ENCODE measurements at places on chromosomes 7 and 10. TPM values are rescaled to one million over a fixed set of nuclear protein-coding genes. Genes with fewer than 3 reads are reported as not detected.
A peak's percentile ranks its signal among the peaks of the same experiment; 100 is the strongest.

DNA sequence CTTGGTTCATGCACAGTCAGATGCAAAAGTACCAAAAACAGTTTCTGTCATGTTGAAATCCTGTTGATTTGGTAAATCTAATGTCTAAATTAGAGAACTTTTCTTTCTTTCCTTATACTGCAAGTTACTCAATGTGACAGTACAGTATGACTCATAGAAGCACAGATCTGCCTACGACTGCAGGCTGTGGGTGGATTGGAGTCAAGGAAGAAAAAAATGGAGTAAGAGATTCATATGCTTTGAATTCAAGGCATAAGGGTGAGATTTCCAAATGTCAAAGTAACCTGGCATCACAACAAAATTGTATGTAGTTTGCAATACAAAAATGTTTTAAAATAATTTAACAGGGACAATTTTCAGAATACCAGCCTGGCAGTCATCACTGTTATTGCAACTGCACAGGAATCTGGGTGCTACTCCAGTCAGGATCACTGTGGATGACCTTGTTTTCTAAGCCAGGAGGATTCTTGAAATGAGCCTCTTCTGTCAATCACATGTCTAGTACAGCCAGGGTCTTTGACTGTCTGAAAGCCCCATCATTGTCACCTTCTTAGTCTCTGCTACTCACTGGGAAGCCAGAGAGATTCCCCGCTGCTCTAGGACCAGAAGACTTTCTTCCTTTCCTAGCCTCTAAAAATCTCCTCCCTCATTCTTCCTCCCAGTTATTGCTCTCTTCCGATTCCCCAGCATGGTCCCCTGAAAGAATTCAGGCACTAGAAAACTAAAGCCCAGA, 83.6 kb downstream of the CD36 start:
- peaks cover 7% of the 10 kb centered on the region for H3K4me1 ChIP-seq
- DNase-seq, result peak; percentile 72
- no peak overlapping the region for H3K4me3 ChIP-seq
- no peaks in the 10 kb centered on the region for H3K36me3 ChIP-seq

DNA sequence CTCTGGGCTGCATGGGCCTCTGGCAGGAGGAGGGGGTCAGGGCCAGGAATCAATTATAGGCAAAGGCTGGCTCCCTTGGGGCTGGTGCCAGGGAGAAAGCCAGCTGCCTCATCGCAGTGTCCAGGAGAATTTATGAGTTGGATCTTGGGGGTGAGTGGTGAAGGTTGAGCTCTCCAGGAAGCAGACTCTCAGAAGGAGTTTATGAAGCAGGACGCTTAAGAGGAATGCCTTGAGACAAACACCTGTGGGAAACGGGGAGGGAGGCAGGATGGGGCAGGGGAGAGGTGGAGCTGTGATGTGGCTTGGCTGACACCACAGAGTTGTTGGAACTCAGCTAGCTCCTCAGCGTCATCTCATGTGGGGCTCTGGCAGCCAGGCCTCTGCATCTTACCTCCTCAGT, 428.5 kb downstream of the RPS24 start:
- H3K27me3 ChIP-seq, result no peaks in the 10 kb centered on the region
- no peak overlapping the region for H3K27ac ChIP-seq
- H3K36me3 ChIP-seq, result no peaks in the 10 kb centered on the region
- no peak for DNase-seq

- peaks cover 13% of the 10 kb centered on the region for H3K4me1 ChIP-seq
- peaks cover 60% of the 10 kb centered on the region for H3K36me3 ChIP-seq
- no peak overlapping the region for H3K4me3 ChIP-seq
- no peaks in the 10 kb centered on the region for H3K27me3 ChIP-seq
- no peak overlapping the region for H3K27ac ChIP-seq
- no peak for DNase-seq
Measured at GRCh38 chr10:380313-380940, 245.2 kb downstream of the ZMYND11 start.

DNA sequence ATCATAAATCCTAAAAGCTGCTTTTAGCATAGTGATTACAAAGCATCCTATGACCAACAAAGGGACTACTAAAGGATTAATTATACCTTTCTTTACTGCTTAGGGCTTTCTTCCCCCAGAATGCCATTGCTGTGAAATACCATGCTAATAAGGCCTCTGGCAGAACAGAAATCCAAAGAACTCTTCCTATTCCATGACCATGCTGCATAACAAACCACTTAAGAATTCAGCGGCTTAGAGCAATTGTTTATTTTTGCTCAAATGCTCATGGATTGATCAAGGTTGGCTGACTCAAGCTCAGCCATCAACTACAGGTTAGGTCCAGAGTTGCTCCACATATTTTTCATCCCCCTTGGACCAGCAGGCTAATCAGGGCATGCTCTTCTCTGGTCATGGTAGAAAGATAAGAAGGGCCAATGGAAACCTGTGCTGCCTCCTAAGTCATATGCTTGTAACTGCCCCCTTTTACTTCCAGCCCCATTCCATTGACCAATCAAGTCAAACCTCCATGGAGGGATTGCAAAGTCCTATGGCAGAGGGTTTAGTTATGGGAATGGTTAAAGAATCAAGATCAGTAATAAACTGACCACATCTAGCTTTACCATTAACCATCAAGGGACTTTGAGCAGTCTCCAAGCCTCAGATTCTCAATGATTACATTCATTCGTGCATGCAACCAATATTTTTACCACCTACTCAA, 244.4 kb upstream of the FZD1 start:
- DNase-seq, result no peak
- no peaks in the 10 kb centered on the region for H3K4me1 ChIP-seq
- no peaks in the 10 kb centered on the region for H3K36me3 ChIP-seq
- H3K4me3 ChIP-seq, result no peak overlapping the region

DNA sequence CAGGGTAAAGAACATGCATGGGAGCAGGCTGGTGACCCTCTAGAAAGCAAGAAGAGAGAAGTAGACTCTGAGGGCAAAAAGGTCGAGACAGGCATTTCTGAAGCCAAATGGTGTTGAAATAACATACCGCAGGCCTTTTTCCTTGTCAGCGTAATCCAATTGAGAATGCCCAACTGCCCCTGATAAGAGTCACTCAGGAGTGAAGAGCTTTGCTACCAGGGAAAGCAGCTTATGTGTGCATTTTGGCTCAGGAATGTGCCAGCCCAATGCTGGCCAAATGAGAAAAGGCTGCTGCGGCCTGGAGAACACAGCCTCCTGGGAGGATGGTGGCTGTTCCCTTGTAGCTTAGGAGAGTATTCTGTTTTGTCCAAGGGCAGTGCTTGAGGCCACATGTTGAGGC, 61.4 kb upstream of the NFKB2 start:
- DNase-seq, result no peak
- H3K27me3 ChIP-seq, result no peaks in the 10 kb centered on the region
- H3K4me3 ChIP-seq, result no peak overlapping the region
- H3K36me3 ChIP-seq, result peaks cover 7% of the 10 kb centered on the region

DNA sequence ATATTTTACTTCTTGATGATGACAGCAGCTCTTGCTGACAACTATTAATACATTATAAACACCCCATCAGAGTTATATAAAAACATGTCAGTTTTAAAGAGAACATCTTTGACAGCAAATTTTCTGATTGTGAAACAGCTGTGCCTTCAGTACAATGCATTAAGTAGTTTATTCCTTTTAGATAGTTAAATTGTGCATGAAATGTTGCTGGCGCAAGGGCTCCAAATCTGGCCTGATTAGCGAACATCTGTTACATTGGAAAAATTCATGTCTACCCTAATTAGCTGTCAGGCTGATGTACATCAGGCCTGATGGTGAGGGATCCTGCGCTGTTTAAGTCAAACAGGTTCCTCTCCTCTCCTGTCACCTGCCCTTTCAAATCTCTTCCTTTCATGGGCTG, 171.9 kb upstream of the SP8 start:
- no peak overlapping the region for H3K4me3 ChIP-seq
- H3K36me3 ChIP-seq, result no peaks in the 10 kb centered on the region
- H3K4me1 ChIP-seq, result no peaks in the 10 kb centered on the region
- no peak for DNase-seq
- no peak overlapping the region for H3K27ac ChIP-seq

DNA sequence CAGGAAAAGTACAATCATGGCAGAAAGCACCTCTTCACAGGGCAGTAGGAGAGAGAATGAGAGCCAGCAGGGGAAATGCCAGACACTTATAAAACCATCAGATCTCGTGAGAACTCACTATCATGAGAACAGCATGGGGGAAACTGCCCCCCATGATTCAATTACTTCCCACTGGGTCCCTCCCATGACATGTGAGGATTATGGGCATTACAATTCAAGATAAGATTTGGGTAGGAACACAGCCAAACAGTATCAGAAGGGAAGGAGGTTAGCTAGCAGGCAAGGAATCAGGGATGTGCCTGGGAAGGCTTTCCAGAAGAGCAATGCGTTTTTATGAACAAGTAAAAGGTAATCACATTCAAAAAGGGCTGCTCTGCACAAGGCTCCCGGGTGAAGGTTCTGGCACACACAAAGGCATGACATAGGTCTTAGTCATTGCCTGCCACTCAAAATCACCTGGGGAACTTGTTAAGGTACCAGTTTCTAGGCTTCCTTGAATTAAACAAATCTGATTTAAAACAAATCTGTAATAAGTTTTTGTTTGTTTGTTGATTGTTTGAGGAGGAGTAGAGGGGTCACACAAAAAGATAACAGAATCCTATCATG, 40.9 kb downstream of the BMPER start:
- H3K4me1 ChIP-seq, result no peaks in the 10 kb centered on the region
- H3K27ac ChIP-seq, result no peak overlapping the region
- DNase-seq, result no peak
- no peak overlapping the region for H3K4me3 ChIP-seq

DNA sequence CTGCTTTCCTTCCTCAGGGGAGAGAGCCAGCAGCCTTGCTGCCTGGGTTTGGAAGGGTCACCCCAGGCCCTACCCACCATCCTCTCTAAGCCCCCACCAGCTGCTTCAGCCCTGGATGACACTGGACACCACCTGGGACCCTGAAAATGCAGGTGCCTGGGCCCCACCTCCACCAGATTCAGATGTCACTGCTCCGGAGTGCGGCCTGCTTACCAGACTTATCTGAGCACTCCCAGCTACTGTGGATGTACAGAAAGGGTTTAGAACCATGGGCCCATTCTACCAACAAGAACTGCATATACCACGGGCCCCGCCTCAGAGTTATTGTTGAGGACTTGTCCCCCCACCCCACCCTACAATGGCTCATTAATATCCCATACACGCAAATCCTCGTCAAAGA, 172.3 kb downstream of the PTPRN2 start:
- no peak overlapping the region for H3K4me3 ChIP-seq
- no peaks in the 10 kb centered on the region for H3K27me3 ChIP-seq
- no peaks in the 10 kb centered on the region for H3K4me1 ChIP-seq
- H3K27ac ChIP-seq, result no peak overlapping the region

DNA sequence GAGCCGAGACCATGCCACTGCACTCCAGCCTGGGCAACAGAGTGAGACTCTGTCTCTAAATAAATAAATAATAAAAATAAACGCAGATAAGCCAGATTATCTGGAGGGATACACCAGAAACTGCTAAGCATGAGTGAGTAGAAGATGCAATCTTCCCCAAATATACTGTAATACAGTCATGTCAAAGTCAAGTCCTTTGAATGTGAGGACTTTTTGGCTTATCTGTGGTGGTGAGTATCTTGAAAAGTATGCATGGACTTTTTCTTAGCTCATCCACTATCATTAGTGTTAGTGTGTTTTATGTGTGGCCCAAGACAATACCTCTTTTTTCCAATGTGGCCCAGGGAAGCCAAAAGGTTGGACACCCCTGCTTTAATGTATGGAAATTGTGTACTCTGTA, 44.7 kb upstream of the PITRM1 start:
- H3K4me1 ChIP-seq, result no peaks in the 10 kb centered on the region
- no peak overlapping the region for H3K4me3 ChIP-seq
- H3K36me3 ChIP-seq, result no peaks in the 10 kb centered on the region
- no peaks in the 10 kb centered on the region for H3K27me3 ChIP-seq

DNA sequence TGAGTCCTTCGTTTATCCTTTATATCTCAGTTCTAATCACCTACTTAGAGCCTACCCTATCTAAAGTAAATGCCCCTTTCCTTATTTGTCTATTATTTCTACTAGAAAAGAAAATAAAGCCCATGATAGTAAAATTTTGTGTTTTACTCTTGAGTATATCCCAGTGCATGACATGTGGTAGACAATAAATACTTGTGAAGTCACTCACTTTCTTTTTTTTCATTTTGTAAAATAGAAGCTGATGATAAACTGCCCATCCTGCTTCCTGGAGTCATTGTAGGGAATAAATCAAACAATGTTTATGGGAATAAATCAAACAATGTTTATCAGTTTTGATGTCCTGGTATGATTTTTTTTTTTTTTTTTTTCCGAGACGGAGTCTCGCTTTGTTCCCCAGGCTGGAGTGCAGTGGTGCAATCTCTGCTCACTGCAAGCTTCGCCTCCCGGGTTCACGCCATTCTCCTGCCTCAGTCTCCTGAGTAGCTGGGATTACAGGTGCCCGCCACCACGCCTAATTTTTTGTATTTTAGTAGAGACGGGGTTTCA, 36.1 kb downstream of the BTRC start:
- H3K27ac ChIP-seq, result no peak overlapping the region
- no peaks in the 10 kb centered on the region for H3K36me3 ChIP-seq
- peaks cover 21% of the 10 kb centered on the region for H3K4me1 ChIP-seq
- no peaks in the 10 kb centered on the region for H3K27me3 ChIP-seq
- no peak overlapping the region for H3K4me3 ChIP-seq
- no peak for DNase-seq

- no peaks in the 10 kb centered on the region for H3K27me3 ChIP-seq
- no peak for DNase-seq
- no peaks in the 10 kb centered on the region for H3K36me3 ChIP-seq
Measured at GRCh38 chr10:70974920-70975319, 86.6 kb upstream of the PCBD1 start.

CHN2 gene
- total RNA-seq, result 9.8 TPM

GJD4 gene
- total RNA-seq, result not detected

TIMM23 gene
- 55.6 TPM for total RNA-seq

SPDYE18 gene
- 1.7 TPM for total RNA-seq

FZD8 gene
- 9.9 TPM for total RNA-seq
